RWPE2 (cell line): ENCODE measurements at places on chromosomes 11 and 22.

- DNase-seq: no peak
Observed at GRCh38 chr11:42840176-42840829, 471.5 kb upstream of the API5 start.

- DNase-seq: no peak
Observed at GRCh38 chr11:58392746-58393145, 13.9 kb downstream of the OR5B3 start.

GRCh38 chr22:39916496-39916895, 15.6 kb downstream of the GRAP2 start:
- no peak for DNase-seq

DNA sequence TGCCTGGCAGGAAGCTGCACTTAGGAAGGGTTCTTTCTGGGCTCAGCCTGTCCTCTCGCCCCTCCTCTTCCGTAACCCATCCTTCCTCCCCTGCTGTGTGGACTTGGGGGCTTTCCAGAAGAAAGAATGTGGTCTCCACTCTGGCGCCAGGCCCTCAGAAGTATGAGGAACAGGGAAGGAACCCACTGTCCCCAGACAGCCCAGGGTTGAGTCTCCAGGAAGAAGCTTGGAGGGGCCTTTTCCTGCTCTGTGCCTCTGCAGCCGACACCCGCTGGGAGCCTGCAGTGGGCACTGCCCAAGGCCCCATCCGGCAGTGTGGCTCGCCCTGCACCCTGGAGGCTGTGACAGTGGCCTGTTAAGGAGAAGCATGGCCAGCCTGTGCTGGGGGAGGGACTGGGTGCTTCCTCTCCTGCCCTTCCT, 112.6 kb downstream of the ST3GAL4 start:
- DNase-seq: no peak

GRCh38 chr11:125968354-125968753, 22.5 kb downstream of the VSIG10L2 start:
- no peak for DNase-seq

DNA sequence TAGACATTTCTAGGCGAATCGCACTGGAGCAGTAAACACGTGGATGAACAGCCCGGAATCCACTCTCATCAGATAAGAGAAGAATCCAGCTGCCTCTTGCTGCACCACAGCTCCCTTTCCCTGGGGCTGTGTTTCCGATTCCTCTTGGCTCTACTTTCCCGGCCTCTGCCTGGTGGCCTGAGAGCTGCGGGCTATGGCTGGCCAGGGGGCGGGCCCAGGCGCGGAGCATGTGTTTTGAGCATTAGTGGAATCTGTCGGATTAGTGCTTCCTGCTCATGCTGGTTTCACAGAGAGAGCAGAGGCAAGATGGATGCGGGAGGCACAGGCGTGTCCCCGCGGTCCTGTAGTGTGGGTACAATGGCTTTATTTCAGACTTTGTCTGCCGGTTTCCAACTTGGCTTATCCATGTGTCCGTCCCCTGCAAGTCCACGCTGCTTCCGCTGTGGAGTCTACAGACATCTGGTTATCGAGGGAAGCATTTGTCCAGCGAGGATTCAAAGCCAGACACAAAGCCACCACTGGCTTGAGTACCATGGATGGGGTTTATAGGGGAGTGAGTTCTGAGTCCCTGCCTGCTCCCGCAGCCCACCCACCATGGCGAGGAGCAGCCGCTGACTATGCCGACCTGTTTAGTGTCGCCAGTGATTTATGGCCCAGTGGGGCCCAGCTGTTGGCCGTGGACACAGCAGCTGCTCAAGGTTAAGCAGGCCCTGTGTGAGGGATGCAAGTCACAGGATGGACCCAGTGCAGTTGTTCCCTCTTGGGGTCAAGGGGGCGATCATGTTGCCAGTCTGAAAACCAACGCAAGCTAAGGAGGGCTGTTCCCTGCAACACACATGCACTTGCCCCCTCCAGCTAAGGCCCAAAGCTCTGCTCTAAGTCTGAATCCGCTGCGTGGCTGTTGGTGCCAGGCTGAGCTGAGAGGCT, 43.3 kb upstream of the EP300 start:
- no peak for DNase-seq

- DNase-seq: no peak
Observed at GRCh38 chr22:19187716-19188563, 9.4 kb upstream of the SLC25A1 start.

- DNase-seq: no peak
Observed at GRCh38 chr11:86116386-86116726, 47.5 kb upstream of the PICALM start.

DNA sequence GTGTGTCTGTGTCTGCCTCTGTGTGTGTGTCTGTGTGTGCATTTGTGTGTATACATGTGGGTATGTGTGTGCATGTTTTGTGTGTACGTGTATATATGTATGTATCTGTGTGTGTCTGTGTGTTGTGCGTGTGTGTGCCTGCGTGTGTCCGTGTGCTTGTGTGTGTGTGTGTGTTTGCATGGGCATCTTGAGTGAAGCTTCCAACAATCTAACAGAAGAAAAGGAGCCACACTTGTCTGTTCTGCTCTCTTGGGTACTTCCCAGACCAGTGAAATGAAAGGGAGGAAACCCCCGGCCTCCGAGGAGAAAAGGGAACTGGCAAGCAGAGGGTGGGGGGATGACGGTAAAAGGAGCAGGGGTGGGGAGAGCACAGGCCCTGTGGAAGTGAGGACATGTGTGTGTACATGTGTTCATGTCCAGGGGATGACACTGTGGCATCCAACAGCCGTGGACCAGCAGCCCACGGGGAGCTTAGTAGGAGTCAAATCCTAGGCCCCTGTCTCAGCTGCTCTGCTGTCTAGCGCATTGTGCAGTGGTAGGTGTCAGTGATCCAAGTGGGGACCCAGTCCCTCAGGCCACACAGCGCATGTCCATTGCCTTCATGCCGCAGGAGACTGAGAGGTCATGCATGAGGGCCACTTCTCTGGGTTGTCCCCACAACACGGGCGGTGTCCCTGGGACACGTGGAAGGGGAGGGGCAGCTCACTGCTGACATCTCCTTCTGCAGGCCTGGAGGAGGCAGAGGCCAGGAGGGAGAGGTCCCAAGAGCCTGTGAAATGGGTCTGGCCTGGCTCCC, 8.1 kb downstream of the CSF2RB start:
- DNase-seq: no peak

DNA sequence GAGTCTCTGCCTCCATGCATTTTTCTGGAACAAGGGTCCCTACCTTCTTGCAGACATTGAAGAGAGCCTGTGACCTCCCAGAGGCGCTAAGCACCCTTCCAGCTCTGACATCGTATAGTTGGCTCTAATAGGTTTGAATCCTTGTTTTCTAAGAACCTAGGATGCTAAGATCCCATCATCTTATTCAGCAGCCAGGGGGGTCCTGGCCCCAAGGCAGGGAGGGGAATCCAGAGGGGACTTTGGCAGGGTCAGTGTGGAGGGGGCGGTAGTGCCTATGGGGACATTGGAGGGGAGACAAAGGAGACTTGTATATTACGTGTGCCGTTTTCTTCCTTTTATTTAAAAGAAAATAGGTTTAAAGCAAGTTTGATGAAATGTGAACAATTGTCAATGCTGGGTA, 3.4 kb upstream of the LRRC10B start:
- no peak for DNase-seq

GRCh38 chr11:36350137-36350513, 54.0 kb downstream of the PRR5L start:
- DNase-seq: no peak

GRCh38 chr11:84289381-84289906, 1003.3 kb upstream of the CCDC90B start:
- no peak for DNase-seq

- DNase-seq: no peak
Observed at GRCh38 chr11:28529540-28530410, 421.6 kb downstream of the METTL15 start.

DNA sequence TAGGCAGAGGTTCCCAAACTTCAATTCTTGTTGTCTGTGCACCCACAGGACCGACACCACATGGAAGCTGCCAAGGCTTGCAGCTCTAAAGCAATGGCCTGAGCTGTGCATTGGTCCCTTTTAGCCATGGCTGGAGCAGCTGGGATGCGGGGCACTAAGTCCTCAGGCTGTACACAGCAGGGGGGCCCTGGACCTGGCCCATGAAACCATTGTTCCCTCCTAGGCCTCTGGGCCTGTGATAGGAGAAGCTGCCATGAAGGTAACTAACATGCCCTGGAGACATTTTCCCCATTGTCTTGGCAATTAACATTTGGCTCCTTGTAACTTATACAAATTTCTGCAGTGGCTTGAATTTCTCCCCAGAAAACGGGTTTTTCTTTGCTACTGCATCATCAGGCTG, 43.6 kb upstream of the SLC6A5 start:
- no peak for DNase-seq

GRCh38 chr11:68722143-68722542, 29.2 kb downstream of the TESMIN start:
- DNase-seq: no peak

GRCh38 chr11:11313902-11314692, 39.0 kb downstream of the CSNK2A3 start:
- DNase-seq: no peak

DNA sequence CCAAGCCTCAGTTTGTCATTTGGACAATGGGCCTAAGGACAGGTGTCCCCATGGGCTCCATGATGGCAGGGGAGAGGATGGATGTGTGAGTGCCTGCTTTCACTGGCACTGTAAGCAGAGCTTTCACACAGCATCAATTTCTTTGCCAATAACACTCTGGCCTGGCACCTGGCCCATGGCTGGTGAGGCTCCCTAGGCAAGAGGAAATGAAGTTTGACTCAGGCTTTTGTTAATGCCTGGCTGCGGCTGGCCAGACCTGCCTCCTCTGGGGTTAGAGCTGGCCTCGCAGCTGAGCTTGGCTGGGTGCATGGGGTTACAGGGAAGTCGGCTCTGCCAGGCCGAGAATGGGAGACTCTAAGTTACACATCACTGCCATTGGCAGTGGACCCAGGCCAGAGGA, 30.0 kb upstream of the SEZ6L start:
- DNase-seq: no peak

DNA sequence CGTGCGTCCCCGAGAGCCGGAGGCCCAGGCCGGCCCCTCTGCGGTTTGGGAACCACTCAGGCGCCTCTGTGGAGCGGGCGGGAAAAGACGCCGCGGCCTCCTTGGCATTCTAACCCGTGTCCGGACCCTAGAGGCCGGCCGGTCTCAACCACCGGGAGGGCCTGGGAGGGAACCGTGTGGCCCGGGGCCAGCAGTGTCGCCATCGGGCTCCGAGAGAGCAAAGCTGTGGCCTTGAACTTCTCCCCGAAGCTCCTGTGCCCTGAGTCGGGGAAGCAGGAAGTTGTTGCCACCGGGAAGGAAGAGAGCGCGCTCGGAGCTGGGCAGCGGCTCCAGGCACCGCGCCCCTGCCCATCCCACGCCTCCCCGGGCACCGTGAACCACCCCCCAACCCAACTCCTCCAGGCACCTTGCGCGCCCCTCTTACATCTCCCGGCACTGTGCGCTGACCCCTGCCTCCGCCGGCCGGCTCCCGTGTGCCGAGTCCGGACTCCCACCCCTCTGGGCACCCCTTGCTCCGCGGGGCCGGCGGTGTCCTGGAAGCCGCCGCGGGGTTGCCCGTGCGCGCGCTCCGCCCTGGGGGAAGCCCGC, 80.0 kb upstream of the PPARA start:
- DNase-seq: peak; percentile 66

DNA sequence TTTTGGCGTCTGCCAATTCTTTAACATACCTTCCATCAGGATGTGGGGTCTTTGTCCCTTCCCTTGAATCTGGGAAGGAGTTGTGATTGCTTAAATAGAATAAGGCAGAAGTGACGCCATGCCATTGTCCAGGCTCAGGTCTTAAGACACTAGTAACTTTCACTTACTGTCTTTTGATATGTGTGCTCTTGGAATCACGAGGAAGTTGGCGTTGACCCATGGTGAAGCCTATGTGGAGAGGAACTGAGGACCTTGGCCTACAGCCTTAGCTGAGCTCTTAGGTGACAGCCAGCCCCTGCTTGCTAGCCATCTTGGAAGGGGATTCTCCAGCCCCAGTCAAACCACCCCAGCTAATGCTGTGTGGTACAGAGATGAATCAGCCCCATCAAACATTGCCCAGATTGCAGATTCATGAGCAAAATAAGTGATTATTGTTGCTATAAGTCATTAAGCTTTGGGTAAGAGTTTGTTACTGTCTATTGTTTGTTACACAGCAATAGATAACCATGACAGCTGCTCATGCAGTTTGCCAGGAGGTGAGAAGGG, 17.6 kb upstream of the CLPB start:
- no peak for DNase-seq

- DNase-seq: no peak
Observed at GRCh38 chr22:28002863-28003565, 84.0 kb upstream of the PITPNB start.

DNA sequence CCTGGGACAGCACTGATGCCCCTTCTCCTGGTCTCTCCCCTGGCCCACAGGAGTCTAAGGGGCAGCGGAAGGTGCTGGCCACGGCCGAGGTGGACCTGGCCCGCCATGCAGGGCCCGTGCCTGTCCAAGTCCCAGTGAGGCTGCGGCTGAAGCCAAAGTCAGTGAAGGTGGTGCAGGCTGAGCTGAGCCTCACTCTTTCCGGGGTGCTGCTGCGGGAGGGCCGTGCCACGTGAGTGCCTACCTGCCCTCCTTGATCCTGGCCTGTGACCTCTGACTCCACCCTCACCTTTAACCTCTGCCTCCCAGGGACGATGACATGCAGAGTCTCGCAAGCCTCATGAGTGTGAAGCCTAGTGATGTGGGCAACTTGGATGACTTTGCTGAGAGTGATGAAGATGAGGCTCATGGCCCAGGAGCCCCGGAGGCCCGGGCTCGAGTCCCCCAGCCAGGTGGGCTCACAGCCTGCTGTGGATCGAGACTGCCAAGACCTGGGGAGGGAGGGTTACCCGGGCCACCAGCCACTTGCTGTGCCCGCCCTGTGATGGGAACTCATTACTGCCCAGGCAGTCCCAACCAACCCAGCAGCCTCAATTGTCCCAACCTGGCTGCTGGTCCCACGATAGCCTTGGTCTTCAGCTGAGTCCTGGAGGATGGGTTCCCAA, 4.3 kb downstream of the EHBP1L1 start:
- peak; percentile 60 for DNase-seq

DNA sequence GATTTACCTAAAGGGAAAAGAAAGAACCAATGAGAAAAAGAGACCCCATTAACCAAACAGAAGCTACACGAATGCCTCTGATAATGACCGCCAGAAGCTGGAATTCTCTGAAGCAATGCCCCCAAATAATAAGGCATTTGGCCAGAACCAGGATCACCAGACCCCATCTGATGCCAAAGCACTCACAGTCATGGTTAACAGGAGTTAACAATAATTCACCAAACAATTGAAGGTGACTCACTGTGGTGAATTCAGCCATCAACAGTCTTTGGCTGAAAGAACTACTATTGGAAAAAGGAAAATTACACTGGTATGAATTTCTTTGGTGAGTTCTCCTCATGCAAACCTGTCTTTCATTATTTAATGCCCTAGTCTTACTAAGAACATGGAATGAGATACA, 21.9 kb upstream of the NFRKB start:
- no peak for DNase-seq

DNA sequence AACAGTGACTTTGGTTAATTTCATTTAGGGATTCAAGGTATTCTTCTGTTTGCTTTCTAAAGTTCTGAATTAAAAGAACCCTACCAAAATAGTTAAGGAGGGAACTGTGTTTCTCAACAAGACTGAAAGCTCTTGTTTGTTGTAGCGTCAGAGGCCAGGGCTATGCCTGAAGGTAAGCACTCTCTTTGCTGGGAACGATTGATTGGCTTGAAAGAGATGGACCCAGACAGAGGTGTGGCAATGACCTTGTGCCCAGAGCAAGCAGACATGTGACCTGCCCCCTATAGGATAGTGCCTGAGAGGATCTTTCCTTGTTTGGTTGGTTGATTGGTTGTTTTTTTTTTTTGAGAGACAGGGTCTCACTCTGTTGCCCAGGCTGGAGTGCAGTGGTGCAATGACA, 68.3 kb upstream of the CECR2 start:
- DNase-seq: no peak

- DNase-seq: no peak
Observed at GRCh38 chr22:49792107-49792506, 35.6 kb downstream of the BRD1 start.
